Immature natural killer cell (primary cell): ENCODE measurements at places on chromosomes 5 and 9.

GRCh38 chr9:13705373-13705772 is 425.9 kb upstream of the MPDZ start:
- DNase-seq, result no peak

- no peak for DNase-seq
These were observed 59.9 kb downstream of the HABP4 start for GRCh38 chr9:96509848-96510247.

- DNase-seq, result no peak
These were observed 333.3 kb downstream of the AGTPBP1 start for GRCh38 chr9:85408494-85408893.

DNA sequence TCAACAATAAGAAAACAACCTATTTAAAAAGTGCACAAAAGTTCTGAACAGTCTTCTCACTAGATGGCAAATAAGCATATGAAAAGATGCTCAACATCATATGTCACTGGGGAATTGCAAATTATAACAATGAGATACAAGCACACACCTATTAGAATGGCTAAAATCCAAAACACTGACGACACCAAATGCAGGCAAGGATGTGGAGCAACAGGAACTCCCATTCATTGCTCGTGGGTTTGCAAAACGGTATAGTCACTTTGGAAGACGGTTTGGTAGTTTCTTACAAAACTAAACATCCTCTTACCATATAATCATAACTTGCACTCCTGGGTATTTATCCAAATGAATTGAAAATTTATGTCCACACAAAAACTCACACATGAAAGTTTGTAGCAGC is 100.9 kb upstream of the TBC1D2 start:
- DNase-seq, result no peak

- no peak for DNase-seq
These were observed 10.6 kb downstream of the PRDM6 start for GRCh38 chr5:123099514-123100151.

- no peak for DNase-seq
These were observed 11.0 kb downstream of the ABLIM3 start for GRCh38 chr5:149152317-149152746.
